Cardiac septum (tissue), 1 donor: ENCODE measurements at places on chromosomes 3 and 15. TPM values are rescaled to one million over a fixed set of nuclear protein-coding genes. Genes with fewer than 3 reads are reported as not detected.
A peak's percentile ranks its signal among the peaks of the same experiment; 100 is the strongest.

SYNPR gene
- 0.46 TPM for total RNA-seq

FBXW12 gene
- not detected for total RNA-seq

DNA sequence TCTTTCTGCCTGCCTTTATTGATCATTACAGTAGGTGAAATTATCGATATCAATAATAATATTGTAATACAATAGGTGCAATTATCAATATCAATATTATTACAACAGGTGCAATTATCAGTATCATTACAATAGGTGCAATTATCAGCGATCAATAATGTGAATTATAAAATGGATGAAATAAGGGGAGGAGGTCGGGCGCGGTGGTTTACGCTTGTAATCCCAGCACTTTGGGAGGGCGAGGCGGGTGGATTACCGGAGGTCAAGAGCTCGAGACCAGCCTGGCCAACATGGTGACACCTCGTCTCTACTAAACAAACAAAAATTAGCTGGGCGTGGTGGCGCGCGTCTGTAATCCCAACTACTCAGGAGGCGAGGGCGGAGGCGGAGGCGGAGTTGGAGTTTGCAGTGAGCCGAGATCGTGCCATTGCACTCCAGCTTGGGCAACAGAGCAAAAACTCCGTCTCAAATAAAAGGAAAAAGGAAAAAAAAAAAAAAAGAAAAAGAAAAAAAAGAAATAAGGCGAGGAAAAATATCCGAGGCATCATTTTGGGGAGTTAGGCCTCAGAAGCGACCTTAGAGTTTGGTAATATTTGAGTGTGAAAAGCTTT is 611 bp upstream of the BNIP2 start:
- peak; percentile 88 for DNase-seq

DNA sequence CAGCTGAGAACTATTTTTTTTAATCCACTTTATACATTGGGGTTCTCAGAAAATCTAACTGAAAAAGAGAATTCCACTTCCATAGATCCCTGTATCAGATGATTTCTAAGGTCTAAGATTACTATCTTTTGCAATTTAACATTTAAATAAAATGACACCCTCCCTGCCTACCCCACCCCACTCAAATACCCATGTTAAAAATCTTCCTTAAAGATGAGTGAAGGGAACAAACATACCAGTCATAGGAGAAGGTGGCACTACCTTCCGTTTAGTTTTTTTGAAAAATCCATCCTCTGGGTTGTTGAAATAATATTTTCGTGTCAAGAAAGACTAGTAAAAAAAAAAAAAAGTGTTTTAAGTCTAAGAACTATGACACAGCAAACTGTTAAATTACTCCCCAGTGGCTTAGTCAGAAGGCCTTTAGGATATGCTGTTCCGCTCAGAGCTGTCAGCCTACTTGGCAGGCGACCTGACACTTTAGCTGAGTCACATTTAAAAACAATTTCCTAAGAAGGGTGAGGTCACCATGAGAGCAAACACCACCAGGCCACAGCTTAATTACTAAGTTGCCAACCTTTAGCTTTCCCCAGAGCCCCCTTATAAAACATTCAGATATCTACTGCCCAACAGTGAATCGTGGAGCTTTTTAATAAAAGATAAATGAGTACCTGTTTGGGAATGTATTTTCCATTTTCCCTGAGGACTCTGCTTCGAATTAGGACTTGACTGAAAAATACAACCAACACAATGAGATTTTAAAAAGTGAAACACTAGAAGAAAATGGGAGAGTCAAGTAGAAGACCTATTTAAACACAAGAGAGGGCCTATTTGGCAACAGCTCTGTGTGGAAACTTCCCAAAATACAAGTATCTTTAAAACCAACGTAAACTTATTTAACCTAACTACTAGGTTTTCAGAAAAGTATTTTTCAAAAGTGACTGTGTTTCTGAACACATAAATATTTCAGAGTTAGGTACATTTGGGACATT is 9.6 kb downstream of the EMC3 start:
- DNase-seq: peak; percentile 81

COMMD2 gene
- total RNA-seq: 19.5 TPM

DNA sequence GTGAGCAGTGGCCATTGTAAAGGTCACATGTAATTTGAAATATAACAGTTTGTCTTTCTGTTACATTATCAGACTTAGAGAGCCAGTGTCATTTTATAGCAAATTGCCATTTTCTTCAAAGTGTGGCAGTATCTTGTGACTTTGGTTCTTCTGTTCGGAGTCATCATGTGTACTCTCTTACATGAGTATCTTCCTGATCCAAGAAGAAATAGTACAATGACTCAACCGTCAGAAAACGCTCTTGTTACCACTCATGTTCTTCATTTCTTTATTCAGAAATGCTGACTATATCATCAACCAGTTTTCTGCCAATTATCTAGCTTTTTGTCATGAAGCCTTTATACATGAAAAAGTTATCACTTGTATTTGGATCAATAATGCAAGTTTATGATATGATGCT is 93.6 kb upstream of the CGNL1 start:
- no peak for DNase-seq
